Pulmonary artery endothelial cell (primary cell): ENCODE measurements at places on chromosomes 4 and X.

- no peak for DNase-seq
Measured at GRCh38 chr4:100721490-100721889, 203.7 kb upstream of the EMCN start.

- DNase-seq = no peak
Measured at GRCh38 chrX:34848281-34848680, 94.3 kb upstream of the FAM47B start.

- DNase-seq = no peak
Measured at GRCh38 chr4:62193761-62194160, 993.6 kb downstream of the ADGRL3 start.

- no peak for DNase-seq
Measured at GRCh38 chr4:84669201-84669600, 86.3 kb downstream of the CDS1 start.

DNA sequence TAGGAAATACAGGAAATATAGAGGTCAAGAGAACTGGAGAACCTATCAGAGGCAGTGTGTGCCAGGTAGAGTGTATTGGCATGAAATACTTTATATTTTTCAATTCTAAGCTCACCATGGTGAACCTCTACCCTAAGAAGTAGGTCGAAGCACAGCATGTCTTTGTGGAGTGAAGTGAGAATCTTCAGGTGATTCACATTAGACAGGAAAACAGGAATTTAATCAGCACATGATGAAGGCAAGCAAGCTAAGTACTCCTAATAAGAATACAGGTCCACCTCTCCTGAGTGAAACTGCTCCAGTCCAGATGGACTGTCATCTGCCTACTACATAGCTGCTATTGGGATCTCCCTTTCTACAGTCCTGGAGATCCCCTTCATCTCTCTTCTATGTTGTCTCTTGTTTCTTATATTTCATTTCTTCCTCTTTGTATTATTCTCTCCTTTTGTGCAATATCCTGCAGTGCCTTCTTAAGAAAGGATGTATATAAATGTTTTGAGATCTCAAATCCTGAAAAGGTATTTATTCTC lies 159.0 kb downstream of the LRBA start:
- no peak for DNase-seq

- DNase-seq = no peak
Measured at GRCh38 chrX:136215559-136215958, 35.6 kb downstream of the MAP7D3 start.
